ENCODE measurements at places on chromosomes 16 and 17. TPM values are rescaled to one million over a fixed set of nuclear protein-coding genes. Genes with fewer than 3 reads are reported as not detected.

DNA sequence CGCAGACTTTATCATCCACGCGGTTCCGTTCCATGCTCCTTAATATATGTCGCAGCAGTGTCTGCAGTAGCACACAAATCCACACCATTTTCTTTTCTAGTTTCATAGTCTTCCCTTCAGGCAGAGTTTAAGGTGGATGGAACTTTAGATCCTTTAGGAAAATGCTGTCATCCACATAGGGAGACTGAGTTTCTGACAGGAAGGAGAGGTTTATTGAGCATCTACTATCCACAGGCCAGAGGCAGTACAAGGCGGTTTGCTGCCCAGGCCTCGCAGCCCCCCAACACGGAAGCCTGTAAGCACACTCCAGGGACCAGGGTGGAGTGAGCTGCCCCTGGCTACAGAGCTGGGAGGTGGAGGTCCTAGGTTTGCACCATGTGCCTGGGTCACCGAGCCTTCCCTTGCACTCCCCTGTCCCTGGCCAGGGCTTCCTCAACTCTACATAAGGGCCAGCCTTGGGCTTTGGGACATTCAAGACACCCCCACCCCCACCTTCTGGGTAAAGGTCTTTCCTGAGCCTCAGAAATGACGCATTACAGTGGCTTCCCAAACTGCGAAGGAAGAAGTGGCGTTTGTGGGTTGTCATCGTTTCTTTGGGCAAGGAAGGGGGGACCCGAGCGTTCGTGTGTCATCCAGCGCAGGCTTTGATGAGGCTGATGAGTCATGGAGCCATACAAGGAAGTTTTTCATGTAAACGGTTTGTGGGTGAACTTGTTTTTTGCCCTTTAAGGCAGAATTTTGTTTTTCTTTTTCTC is 146.5 kb upstream of the PLCG2 start:
- DNase-seq = no peak

DNA sequence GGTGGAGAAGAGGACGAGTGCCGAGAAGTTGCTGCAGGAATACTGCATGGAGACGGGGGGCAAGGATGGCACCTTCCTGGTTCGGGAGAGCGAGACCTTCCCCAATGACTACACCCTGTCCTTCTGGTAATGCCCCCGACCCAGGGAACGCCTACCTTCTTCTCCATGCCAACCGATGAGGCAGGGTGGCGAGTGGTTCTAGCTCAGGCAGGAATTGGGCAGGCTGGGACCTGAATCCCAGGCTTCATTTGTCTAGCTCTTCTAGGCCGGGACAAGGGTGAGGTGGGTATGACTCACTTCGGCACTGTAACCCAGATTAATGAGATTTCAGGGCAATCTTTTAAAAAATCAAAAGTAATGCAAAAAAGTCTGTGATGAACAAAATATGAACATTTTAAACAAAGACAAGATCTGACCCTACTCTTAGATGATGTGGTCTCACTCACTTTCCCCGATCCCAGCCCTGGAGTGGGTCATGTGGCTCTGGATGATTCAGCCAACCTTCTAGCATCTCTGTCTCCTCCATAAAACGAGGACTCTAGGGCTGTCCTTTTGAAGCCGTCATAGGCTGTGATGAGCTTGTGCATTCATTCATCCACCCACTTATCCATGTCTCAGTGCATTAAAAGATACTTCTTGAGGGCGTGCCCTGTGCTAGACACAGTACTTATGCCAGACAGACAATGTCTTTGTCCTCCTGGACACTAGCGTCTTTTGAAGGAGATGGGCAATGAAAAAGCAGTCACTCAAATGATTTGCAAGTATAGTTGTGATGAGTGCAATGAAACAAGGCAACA is 102.6 kb downstream of the SDR42E1 start:
- DNase-seq = no peak

GRCh38 chr17:67403065-67403464 is 26.0 kb downstream of the PITPNC1 start:
- no peak for DNase-seq

Gene DNAAF8
- not detected for total RNA-seq

Gene FOXF1
- 4.1 TPM for total RNA-seq

All from thoracic aorta (tissue), 2 donors.